ENCODE measurements at places on chromosomes 16 and 17. TPM values are rescaled to one million over a fixed set of nuclear protein-coding genes. Genes with fewer than 3 reads are reported as not detected.

The CACNA1G gene
- polyA plus RNA-seq, result 8.2 TPM

The RTN4RL1 gene
- polyA plus RNA-seq, result 1.8 TPM

The HES7 gene
- not detected for polyA plus RNA-seq

The FA2H gene
- polyA plus RNA-seq, result 0.15 TPM

The MFSD6L gene
- polyA plus RNA-seq, result 3.1 TPM

The ACACA gene
- polyA plus RNA-seq, result 46.2 TPM

The SEPTIN1 gene
- polyA plus RNA-seq, result 1.6 TPM

The KCNAB3 gene
- polyA plus RNA-seq, result 9.6 TPM

The ALOX12B gene
- not detected for polyA plus RNA-seq

The NPIPA7 gene
- 9.8 TPM for polyA plus RNA-seq

The HBA2 gene
- polyA plus RNA-seq, result 1,416 TPM

The KIF2B gene
- polyA plus RNA-seq, result not detected

The ZG16 gene
- 0.05 TPM for polyA plus RNA-seq

The PRSS8 gene
- polyA plus RNA-seq, result 58.9 TPM

The CREBBP gene
- polyA plus RNA-seq, result 84.4 TPM

The HLF gene
- polyA plus RNA-seq, result 7.5 TPM

The CD68 gene
- polyA plus RNA-seq, result 57.4 TPM

The HYDIN gene
- 12.9 TPM for polyA plus RNA-seq

The ZNF830 gene
- polyA plus RNA-seq, result 24.1 TPM

The OSGIN1 gene
- 0.49 TPM for polyA plus RNA-seq

The C16orf74 gene
- 2.5 TPM for polyA plus RNA-seq

The TPSG1 gene
- polyA plus RNA-seq, result 1.1 TPM

The BANP gene
- 28.7 TPM for polyA plus RNA-seq

The KRTAP9-2 gene
- not detected for polyA plus RNA-seq

The TENT4B gene
- polyA plus RNA-seq, result 12.8 TPM

The PPL gene
- polyA plus RNA-seq, result 27.3 TPM

The ACSM2B gene
- polyA plus RNA-seq, result 42.8 TPM

The TMIGD1 gene
- 0.20 TPM for polyA plus RNA-seq

The DPEP1 gene
- 37.3 TPM for polyA plus RNA-seq

The CTF1 gene
- polyA plus RNA-seq, result 7.3 TPM

The DRC7 gene
- polyA plus RNA-seq, result 0.16 TPM
